H9 (cell line): ENCODE measurements at places on chromosomes 1 and 21.

DNA sequence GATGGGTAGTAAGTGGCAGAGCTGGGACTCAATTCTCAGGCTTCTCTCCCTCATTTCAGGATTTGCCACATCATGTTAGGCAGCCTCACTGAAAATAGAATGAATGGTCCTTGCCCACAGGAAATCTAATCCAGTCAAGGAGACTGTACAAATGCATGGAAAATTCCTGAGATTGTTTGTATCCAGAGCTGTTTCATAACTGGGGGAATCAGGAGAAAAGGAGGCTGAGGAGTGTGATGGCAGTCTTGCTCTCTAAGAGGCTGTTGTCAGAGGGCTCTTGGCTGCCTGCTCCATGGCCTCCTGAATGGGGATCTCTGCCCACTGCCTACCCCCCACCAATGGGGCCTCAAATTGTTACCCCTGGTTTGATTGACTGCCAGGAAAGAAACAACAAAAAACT is 141.9 kb upstream of the TNR start:
- no peak for DNase-seq

DNA sequence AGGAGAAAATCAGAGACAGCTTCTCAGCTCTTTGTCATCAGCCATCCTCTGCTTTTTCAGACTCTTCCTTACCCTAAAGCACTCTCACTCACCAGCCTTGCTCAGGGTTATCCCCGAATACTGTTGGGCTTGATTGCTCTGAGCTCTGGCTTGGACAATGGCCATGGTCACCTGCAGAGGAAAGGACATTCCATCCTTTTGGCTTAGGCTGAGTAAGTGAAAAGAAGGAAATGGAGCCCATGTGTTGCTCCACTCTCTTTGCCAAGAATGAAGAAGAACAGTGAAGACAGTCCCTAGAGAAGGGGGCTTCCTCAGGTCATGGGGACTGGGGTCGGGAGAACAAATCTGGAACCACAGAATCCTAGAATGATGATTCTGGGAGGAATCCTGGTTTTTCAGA is 2.3 kb downstream of the MTMR11 start:
- DNase-seq: no peak

DNA sequence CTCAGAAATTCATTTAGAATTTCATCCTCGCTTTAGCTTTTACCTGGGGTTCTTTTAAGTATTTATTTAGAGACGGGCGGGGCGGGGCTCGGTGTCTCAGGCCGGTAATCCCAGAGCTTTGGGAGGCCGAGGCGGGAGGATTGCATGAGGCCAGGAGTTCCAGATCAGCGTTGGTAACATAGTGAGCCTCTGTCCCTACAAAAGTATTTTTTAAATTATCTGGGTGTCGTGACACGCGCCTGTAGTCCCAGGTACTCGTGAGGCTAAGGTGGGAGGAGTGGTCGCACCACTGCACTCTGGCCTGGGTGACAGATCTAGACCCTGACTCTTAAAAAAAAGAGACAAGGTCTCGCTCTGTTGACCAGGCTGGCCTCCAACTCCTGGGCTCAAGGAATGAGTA is 942 bp upstream of the RSBN1 start:
- DNase-seq: no peak

DNA sequence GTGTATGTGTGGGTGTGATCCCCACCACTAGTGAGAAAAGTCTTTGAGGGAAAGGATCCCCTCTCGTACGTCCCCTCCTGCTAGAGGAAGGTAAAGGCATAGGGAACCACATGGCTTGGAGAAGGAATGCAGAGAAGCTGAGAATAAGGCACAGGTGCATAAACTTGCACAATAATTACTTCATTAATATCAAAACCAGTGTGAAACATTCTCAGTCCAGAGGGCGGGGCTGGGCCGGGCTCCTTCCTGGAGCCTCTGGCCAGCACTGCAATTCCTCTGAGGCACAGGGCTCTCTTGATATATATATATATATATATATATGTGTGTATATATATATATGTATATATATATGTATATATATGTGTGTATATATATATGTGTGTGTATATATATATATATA is 162.6 kb downstream of the TSEN15 start:
- no peak for DNase-seq

- DNase-seq: no peak
These were observed 187.4 kb downstream of the NUF2 start for GRCh38 chr1:163509114-163509513.

GRCh38 chr1:17292299-17293160 is 15.5 kb upstream of the PADI4 start:
- DNase-seq: no peak

GRCh38 chr1:15966081-15966955 is 9.6 kb downstream of the ZBTB17 start:
- no peak for DNase-seq
